ENCODE measurements at places on chromosomes 16 and 17. TPM values are rescaled to one million over a fixed set of nuclear protein-coding genes. Genes with fewer than 3 reads are reported as not detected.
A peak's percentile ranks its signal among the peaks of the same experiment; 100 is the strongest.

HEATR3 gene
- 9.2 TPM for total RNA-seq

HSPB9 gene
- total RNA-seq, result not detected

ZNF287 gene
- 6.3 TPM for total RNA-seq

HCRT gene
- total RNA-seq, result not detected

TPPP3 gene
- total RNA-seq, result 36.4 TPM

KRTAP2-3 gene
- not detected for total RNA-seq

DNA sequence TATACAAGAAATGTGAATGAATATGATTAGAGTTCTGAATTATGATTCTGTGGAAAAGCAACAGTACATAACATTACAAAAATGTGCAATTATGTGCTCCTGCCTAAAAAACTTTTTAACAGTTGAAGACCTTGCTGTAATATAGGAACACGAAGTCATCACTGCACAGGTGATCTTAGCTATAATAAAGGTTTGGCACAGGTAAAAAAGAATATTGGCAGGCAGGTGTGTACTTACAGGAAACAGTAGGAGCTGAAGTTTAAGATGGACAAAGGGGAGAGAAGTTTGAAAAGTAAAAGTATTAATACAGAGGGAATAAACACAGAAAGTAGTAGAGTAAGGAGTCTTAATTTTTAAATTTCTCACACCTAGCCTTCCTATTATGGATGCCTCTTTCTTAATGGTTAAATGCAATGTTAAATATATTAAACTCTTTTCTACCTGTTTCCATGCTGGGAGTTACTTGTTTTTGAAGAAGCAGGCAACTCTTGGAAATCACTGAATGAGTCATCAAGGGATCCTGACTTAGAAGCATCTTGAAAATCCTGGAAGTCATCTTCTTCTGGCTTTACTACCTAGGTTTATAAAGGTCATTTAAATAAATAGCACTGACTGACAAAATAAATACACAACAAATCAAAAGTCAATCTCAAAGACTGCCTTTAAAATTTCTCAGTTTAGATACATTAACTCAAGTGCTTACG is 40.7 kb downstream of the SYNRG start:
- no peak for DNase-seq
- no peaks in the 10 kb centered on the region for H3K4me1 ChIP-seq
- H3K4me3 ChIP-seq, result no peak overlapping the region
- H3K36me3 ChIP-seq, result peaks cover 86% of the 10 kb centered on the region

- H3K27ac ChIP-seq, result peak overlapping the region; percentile 97
- no peaks in the 10 kb centered on the region for H3K27me3 ChIP-seq
- peak; percentile 76 for DNase-seq
- H3K4me1 ChIP-seq, result peaks cover 86% of the 10 kb centered on the region
- H3K4me3 ChIP-seq, result peak overlapping the region; percentile 95
These were observed 14.7 kb downstream of the RARA start for GRCh38 chr17:40323391-40324381.

DNA sequence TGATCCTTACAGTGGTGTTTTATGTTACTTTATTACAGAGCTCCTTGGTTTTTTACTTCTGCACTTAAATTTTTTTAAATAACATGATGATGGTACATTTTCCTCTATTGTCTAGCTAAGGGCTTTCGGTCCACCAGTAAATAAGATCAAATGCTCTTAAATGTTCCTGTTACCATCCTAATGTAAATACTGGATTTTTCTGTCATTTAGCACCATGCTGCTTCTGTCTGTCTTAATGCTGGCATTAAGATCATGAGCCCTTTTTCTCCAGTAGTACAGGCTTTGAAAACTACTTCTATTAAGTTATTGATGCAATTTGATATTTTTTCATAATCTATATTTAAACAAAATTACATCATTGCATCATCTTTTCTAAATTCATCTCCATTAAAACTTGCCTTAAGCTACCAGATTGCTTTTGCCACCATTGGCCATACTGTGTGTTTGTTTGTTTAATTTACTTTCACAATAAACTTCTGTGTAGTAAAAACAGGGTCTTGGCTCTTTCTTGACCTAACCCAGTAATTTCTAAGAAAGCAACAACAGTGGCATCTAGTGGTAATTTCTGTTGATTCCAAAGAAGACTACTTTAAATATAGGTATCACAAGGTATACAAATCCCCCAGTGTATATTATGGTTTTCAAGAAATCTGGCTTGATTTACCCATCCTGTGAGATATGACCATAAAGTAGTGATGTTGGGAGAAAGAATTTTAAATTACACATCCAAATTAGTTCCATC is 9.0 kb upstream of the PHAF1 start:
- no peak overlapping the region for H3K27ac ChIP-seq
- no peak overlapping the region for H3K4me3 ChIP-seq
- DNase-seq, result no peak
- no peaks in the 10 kb centered on the region for H3K27me3 ChIP-seq
- no peaks in the 10 kb centered on the region for H3K36me3 ChIP-seq

- no peak overlapping the region for H3K27ac ChIP-seq
- H3K4me1 ChIP-seq, result peaks cover 36% of the 10 kb centered on the region
- no peaks in the 10 kb centered on the region for H3K36me3 ChIP-seq
- no peak for DNase-seq
- no peaks in the 10 kb centered on the region for H3K27me3 ChIP-seq
These were observed 2.5 kb downstream of the MYLK3 start for GRCh38 chr16:46745617-46746016.

- no peaks in the 10 kb centered on the region for H3K4me1 ChIP-seq
- DNase-seq, result no peak
- no peaks in the 10 kb centered on the region for H3K27me3 ChIP-seq
- H3K4me3 ChIP-seq, result no peak overlapping the region
- H3K36me3 ChIP-seq, result no peaks in the 10 kb centered on the region
These were observed 220.2 kb downstream of the MRTFB start for GRCh38 chr16:14291286-14291685.

- no peak overlapping the region for H3K4me3 ChIP-seq
- no peaks in the 10 kb centered on the region for H3K27me3 ChIP-seq
These were observed 60.9 kb upstream of the FAM20A start for GRCh38 chr17:68662037-68662432.

DNA sequence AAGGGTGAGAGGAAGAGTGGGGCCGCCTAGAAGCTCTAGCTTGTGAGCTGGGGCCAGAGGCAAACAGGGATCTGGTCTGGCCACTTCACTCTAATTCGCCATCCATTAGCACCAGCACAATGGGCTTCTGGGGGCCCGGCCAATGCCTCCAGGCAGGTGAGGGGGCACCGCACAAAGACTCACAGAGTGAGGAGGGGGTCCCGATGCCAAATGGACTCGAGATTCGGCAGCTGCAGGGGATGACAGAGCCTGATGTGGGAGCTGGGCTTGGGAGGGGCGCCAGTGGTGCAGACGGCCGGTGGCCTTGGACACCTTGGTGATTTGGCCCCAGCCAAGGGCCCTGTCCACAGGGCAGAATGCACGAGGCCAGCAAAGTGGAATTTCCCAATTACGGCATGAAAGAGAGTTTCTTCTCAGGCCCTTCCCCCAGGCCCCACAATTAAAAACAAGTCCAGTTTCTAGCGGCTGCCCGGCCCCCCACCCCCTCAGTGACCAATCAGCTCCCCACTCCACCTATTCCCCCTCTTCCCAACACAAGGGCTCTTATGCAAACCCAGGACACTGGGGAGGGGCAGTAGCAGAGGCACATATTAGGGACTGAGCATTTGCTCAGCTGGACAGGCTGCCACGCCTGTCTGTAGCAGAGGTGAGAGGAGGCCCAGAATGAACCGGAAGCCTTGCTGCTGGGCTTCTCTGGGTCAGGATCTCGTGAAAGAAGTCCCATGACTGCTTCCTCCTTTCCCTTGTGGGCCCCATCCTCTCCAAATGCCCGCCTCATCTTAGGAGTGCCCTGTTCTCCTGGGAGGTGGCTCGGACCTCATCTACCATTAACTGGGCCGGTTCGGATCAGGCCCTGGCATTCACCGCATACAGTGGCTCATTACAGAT is 39.4 kb upstream of the MTSS2 start:
- DNase-seq, result no peak
- peaks cover 5% of the 10 kb centered on the region for H3K36me3 ChIP-seq
- H3K4me3 ChIP-seq, result peak overlapping the region; percentile 25

DNA sequence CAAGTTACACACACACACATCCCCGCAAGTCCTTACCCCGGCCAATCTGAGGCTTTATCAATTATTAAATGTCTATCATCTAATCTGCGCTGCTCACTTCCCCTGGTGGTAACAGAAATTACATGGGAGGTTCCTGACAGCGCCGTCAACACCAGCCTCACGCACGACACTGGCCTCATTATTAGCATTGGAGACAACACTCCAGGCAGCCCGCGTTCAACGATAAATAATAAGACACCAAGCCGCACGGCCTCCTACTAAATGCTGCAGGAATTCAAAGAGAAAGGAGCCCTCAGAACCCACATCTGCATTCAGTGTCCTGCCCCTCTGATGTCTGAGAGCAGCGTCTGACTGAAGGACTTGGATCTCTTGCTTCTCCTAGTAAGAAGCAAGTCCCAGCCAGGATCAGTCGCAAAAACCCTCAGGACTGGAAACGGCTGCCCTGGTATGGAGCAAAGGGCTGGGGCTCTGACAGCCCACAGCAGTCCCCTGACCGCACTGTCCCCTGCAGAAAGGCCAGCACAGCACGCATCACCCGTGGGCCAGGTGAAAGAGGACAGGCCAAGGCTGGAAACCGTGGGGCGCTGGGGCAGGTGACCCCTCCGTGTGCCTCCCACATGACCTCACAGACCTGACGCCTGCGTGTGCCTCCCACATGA is 7.6 kb upstream of the RPH3AL start:
- H3K36me3 ChIP-seq, result no peaks in the 10 kb centered on the region
- H3K27ac ChIP-seq, result no peak overlapping the region
- no peaks in the 10 kb centered on the region for H3K4me1 ChIP-seq
- no peaks in the 10 kb centered on the region for H3K27me3 ChIP-seq

GRCh38 chr17:80866050-80866793 is 125.4 kb upstream of the CHMP6 start:
- H3K27me3 ChIP-seq, result no peaks in the 10 kb centered on the region
- no peaks in the 10 kb centered on the region for H3K36me3 ChIP-seq

Measured in psoas muscle (tissue), 8 donors.